Cardiac fibroblast (primary cell): ENCODE measurements at places on chromosomes 6 and 20.

- peak; percentile 93 for DNase-seq
These were observed 56.3 kb upstream of the ANKEF1 start for GRCh38 chr20:9978397-9979004.

- no peak for DNase-seq
These were observed 100.1 kb upstream of the INSM1 start for GRCh38 chr20:20267685-20268370.

GRCh38 chr6:57313711-57314471, 3.5 kb upstream of the PRIM2 start:
- DNase-seq, result peak; percentile 95

DNA sequence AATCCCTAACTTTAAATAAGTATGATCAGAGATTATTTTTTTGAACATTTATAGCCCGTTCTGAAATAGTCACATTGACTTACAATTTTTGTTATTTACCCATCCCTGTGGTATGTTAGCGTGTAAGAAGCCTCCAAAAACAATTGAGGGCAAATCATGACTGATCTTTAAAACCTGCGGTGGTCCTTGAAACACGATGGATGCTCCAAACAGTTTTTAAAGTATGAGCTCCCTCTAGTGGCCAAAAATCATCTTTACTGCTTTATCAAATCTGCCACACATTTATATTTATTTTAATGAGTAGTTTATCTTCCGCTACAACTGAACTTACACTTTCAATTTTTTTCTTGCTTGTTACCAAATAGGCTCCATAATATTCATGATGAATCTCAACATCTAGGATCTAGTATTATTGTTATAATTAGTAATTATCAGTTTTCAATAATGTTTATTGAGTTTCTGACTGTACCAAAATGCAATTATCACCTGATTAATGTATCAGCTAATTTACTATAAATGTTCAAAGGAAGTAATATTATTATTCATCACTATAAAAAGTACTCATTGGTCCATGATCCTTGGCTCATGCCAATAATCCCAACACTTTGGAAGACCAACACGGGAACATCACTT, 52.2 kb downstream of the MARCKS start:
- peak; percentile 77 for DNase-seq

GRCh38 chr6:47241742-47242482, 67.8 kb downstream of the TNFRSF21 start:
- DNase-seq, result peak; percentile 55

- no peak for DNase-seq
These were observed 567.8 kb downstream of the GRIK2 start for GRCh38 chr6:101961357-101961756.
